ENCODE measurements at places on chromosomes 5 and 9.

DNA sequence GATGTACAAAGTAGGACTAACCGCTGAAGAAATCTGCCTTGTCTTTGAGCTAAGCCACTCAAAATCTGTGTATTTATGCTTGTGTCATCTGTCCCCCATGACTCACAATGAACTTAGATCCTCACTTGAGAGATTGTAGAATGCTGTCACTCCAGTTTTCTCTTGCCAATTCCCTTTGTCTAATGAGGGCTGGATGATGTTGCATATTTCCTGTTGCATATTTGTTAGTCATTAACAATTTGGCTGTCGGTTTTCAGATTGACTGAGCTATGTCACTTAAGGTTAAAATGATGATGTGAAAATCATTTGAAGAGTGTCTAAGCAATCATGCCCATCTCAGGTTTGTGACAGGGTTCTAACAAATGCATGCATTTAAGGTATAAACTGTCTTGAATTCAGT, 481.7 kb downstream of the CDH10 start:
- no peak for DNase-seq

GRCh38 chr5:66540078-66540477, 56.1 kb upstream of the MAST4 start:
- no peak for DNase-seq

GRCh38 chr9:38768351-38768761, 48.4 kb upstream of the FAM240B start:
- DNase-seq, result no peak

- peak; percentile 87 for DNase-seq
These were observed 73.0 kb downstream of the PTPDC1 start for GRCh38 chr9:94157050-94157801.

GRCh38 chr9:91362051-91362611, 413 bp upstream of the AUH start:
- no peak for DNase-seq

- no peak for DNase-seq
These were observed 417 bp downstream of the GABBR2 start for GRCh38 chr9:98708103-98708932.

GRCh38 chr9:128916204-128916603, 4.6 kb upstream of the PHYHD1 start:
- no peak for DNase-seq

GRCh38 chr9:125142560-125143376, 560 bp downstream of the SCAI start:
- no peak for DNase-seq

DNA sequence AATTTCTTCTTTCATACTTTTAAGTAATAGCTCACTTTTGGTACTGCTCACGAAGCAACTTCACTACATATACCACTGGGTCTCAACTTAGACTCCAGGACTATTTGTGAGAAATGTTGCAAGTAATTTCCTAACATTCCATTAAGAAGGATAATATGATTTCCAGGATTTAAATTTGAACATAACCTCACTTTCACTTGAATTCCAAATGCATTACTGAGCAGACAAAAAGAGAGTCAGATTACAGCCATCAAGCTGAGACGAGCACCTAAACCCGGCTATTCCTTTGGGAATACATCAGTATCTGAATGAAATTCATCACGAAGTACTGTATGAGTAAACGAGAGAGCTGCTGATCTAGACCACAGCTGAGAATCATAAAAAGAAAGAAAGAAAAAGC, 47.3 kb downstream of the LIFR start:
- DNase-seq, result no peak

DNA sequence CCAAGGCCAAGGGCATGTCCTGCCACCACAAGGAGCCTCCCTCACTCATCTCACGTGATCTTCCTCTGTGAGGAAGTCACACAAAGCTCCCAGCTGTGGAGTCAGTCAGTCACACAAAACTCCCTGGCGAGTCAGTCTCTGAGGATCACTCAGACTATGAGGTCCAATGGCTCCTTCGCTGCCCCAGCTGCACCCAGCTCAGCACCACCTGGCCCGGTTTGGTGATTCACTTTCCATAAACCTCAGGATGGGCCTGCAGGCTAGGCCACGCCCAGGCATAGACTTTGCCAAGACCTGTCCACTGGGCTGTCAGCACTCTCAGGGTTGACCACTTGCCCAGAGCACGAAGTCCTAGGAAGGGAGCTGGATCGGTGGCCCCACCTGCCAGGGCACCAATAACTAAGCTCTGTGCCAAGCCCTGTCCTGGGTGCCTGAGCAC, 233.8 kb downstream of the HSPA4 start:
- peak; percentile 89 for DNase-seq

DNA sequence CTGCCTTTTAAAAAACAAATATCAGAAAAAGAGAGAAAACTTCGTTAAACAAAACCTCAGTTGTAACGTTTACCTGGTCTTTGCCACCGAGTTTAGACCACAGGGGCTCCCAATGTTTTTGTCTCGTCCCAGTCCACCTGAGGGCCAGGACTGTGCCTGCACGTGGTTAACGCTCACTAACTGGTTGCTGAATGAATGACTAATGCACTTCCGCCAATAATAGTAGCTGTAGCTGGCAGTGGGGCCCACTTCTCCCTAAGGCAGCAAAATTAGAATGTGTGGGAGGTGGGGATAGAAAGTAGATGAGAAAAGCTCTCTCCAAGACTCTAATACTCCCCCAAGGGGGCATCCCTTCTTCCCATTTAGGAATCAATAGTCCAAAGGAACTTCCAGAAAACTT, 29.1 kb upstream of the MED27 start:
- no peak for DNase-seq

GRCh38 chr9:132541051-132541450, 41.4 kb upstream of the BARHL1 start:
- no peak for DNase-seq

GRCh38 chr9:88932766-88933165, 58.5 kb upstream of the S1PR3 start:
- no peak for DNase-seq

DNA sequence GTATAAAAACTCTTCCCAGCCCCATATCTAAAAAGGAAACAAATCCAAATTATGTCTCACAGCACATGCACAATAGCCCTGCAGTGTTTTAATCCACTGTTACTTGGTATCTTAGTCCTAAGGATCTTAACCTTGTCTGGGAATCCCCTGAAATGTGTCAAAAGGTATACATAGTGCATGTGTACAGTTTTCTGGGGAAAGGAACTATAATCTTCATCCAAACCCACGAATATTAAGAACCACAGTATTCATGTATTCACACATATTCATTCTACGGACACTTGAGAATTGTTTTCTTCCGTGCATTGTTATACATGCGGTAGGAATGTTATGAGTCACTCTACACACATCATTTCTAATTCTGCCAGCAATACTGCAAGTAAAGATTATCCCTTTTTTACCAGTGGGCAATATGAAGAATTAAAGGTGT, 47.8 kb upstream of the SNX2 start:
- DNase-seq, result peak; percentile 23

DNA sequence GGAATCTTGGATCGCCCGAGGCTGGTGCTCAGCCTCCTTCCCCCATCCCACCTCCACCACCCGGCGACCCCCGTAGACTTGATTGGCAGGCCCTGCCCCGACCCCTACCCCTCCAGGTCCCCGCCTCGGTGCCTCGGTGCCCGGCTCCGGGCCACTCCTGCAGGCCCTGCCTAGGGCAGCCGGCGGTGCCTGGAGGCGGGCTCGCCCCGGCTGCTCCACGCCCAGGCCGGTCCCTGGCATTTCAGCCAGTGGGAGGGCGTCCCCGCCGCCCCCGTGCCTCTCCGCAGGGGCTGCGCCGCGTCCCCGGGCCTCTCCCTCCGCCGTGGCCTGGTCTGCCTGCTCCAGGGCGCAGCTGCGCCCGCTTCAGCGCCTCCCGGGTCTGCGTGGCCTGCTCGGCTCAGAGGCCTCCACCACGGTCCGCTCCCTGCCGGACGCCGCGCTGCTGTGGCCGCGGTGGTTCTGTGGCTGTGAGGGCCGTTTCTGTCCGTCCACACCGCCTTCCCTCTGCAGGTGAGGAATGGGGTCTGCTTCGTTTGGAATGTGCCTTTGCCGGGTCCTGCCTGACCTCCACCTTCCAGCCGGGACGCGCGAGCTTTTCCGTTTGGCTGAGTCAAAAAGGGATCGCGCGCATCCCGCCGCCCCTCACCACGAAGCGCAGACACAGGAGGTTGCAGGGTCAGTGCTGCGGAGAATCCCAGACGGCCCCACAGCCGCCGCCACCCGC, 48.3 kb upstream of the IRX4 start:
- DNase-seq, result no peak

DNA sequence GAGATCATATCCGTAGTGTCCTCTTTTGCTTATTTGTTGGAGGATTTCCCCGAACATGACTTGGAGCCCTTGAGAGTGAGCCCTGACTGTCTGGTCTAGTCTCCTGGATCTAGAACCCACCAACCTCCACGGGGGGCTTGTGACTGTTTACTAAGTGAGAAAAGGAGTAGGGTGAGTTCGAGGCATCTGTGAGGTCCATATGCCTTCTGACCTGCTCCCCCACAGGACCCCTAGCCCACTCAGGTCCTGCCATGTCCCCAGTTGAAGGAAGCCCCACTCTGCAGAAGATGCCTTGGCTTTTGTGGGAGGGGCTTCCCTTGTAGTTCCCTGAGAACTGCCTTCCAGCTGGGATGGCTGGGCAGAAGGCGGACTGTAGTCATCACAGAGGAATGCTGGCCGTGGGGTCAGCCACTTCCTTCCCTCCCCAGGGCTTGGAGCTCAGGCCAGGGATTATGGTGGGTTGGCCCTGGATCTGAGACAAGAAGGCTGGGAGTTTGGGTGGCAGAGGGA, 7.0 kb upstream of the IRF1 start:
- peak; percentile 97 for DNase-seq

DNA sequence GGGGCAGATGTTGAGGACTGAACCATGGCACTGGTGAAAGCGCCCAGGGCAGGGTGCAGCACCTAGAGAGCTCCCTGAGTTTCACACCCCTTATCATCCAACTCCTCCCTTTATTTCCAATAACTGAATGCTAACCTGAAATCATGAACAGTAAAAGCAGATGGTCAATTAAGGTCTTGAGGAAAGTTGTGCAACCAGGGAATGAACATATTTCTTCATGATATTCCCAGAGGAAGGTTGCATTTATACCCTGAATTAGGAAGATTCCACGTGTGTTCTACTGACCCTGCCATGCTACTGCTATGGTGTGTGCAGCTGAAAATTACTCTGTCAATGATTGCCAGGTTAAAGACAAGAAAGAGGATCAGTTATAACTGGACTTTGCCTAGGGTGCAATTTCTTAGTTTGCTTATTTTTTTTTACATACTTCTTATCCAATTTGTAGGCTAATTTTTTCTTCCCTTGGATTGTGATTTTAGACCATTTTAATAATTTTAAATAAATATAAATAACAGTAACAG, 319.8 kb downstream of the SEMA5A start:
- no peak for DNase-seq

- DNase-seq, result no peak
These were observed 113.8 kb downstream of the TRIM32 start for GRCh38 chr9:116800885-116801284.

DNA sequence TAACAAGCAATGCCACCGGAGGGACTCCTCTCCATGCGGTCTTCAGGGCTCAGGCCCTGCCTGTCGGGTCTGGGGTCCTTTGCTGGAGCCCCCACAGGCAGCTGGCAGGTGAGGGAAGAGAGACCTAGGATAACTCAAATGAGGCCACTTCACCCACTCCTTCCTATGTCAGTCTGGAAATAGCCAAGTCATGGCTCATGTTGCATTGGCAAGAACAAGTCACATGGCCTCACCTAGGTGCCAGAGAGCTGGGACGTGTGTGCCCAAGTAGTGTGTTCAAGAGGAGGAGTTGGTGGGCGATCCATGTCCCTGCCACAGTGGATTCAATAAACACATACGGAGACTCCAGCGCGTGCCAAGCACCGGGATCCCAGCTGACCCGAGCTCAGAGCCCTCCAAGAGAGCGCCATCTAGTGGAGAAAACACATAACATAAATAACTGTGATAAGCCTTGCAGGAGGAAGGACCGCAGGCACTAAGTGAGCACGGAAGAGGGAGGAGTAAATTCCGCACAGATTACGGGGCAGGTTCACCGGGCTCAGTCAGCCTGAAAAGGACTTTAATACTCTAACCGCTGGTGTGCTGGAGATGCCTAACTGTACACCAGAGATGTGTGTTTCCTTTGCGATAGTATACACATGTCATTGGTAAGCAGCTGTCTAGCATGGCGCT, 580.8 kb downstream of the CCDC171 start:
- peak; percentile 30 for DNase-seq

- DNase-seq, result peak; percentile 86
These were observed 50.3 kb upstream of the PSD2 start for GRCh38 chr5:139745132-139745799.

GRCh38 chr9:76902395-76902794, 3.5 kb downstream of the PRUNE2 start:
- DNase-seq, result no peak

GRCh38 chr5:181207214-181207959, 2.4 kb upstream of the TRIM7 start:
- DNase-seq, result peak; percentile 95

- peak; percentile 45 for DNase-seq
These were observed 152.8 kb upstream of the TAS2R1 start for GRCh38 chr5:9782826-9783560.

GRCh38 chr5:92923885-92924284, 657.1 kb downstream of the NR2F1-AS1 start:
- no peak for DNase-seq

- no peak for DNase-seq
These were observed 303 bp downstream of the LIFR start for GRCh38 chr5:38556088-38556598.

- DNase-seq, result peak; percentile 60
These were observed 75.4 kb upstream of the ANKH start for GRCh38 chr5:14946815-14947620.

GRCh38 chr5:57302164-57302563, 128.3 kb downstream of the GPBP1 start:
- DNase-seq, result peak; percentile 79

DNA sequence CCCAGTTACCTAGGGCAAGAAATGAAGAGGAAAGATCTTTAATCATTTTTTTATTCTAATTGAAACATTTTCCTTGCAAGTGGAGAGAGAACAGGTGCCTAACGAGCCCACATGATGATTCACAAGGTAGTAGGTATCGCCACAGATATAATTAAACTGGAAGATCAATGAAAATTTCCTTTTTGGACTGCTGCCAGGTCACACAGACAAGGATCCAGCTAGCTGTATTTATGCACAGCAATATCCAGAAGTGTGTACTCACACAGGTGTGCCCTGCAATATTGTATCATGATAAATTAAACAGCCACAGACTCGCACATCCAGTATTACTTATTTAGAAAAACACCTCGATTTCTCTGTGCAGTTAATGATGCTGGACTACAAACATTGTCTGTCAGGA, 294.0 kb upstream of the SMARCA2 start:
- DNase-seq, result no peak

DNA sequence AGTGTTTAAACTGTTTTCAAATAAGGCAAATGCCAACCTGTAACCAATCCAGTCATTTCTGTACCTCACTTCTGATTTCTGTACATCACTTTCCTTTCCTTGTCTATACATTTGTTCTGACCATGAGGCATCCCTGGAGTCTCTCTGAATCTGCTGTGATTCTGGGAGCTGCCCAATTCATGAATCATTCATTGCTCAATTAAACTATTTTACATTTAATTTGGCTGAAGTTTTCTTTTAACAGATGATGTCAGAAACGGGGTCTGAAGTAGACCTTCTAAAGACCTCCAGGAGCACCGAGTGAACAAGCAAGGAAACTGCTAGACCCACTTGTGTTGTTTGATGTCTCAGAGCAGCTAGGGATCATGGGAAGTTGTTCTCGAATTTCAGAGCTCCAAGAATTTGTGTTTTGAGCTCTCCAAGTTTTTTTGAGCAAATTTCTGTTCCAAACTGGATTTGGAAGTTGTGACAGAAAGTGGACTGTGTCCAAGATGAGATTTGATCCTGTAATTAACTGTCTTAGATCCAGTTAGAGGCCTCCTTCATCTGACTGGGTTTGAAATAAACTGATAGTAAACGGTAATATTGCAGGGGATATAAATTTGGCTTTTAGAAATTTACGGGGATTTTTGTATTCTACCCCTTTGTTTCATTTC, 490.8 kb upstream of the ST8SIA4 start:
- no peak for DNase-seq

Measured in H4 (cell line).